Astrocyte (in vitro differentiated cells and primary cell): ENCODE measurements at places on chromosomes 12 and 14.
A peak's percentile ranks its signal among the peaks of the same experiment; 100 is the strongest.

- no peaks in the 10 kb centered on the region for H3K27me3 ChIP-seq
- peaks cover 3% of the 10 kb centered on the region for H3K4me1 ChIP-seq
- no peak overlapping the region for H3K27ac ChIP-seq
- no peak for DNase-seq
- H3K4me3 ChIP-seq: no peak overlapping the region
These were observed 77.1 kb downstream of the PLEKHG7 start for GRCh38 chr12:92779902-92780301.

GRCh38 chr12:131106349-131106941 is 152.7 kb downstream of the ADGRD1 start:
- no peaks in the 10 kb centered on the region for H3K4me1 ChIP-seq
- no peaks in the 10 kb centered on the region for H3K36me3 ChIP-seq
- DNase-seq: no peak
- no peak overlapping the region for H3K27ac ChIP-seq

GRCh38 chr14:90568405-90568804 is 171.6 kb downstream of the CALM1 start:
- H3K4me1 ChIP-seq: no peaks in the 10 kb centered on the region
- H3K27me3 ChIP-seq: no peaks in the 10 kb centered on the region
- no peaks in the 10 kb centered on the region for H3K36me3 ChIP-seq
- no peak overlapping the region for H3K27ac ChIP-seq
- no peak for DNase-seq

- no peak overlapping the region for H3K27ac ChIP-seq
- H3K4me3 ChIP-seq: no peak overlapping the region
- H3K36me3 ChIP-seq: no peaks in the 10 kb centered on the region
- H3K27me3 ChIP-seq: no peaks in the 10 kb centered on the region
These were observed 68.6 kb downstream of the RESF1 start for GRCh38 chr12:32027684-32028365.

GRCh38 chr14:95527387-95528002 is 7.4 kb upstream of the GLRX5 start:
- H3K36me3 ChIP-seq: no peaks in the 10 kb centered on the region
- H3K4me3 ChIP-seq: no peak overlapping the region
- peak overlapping the region; percentile 44 for H3K27ac ChIP-seq
- no peaks in the 10 kb centered on the region for H3K27me3 ChIP-seq
- H3K4me1 ChIP-seq: peaks cover 58% of the 10 kb centered on the region

GRCh38 chr12:107091381-107091780 is 2.0 kb downstream of the CRY1 start:
- H3K27me3 ChIP-seq: no peaks in the 10 kb centered on the region
- H3K36me3 ChIP-seq: no peaks in the 10 kb centered on the region
- H3K4me3 ChIP-seq: peak overlapping the region; percentile 79
- DNase-seq: peak; percentile 80
- H3K4me1 ChIP-seq: peaks cover 20% of the 10 kb centered on the region
- H3K27ac ChIP-seq: peak overlapping the region; percentile 97

DNA sequence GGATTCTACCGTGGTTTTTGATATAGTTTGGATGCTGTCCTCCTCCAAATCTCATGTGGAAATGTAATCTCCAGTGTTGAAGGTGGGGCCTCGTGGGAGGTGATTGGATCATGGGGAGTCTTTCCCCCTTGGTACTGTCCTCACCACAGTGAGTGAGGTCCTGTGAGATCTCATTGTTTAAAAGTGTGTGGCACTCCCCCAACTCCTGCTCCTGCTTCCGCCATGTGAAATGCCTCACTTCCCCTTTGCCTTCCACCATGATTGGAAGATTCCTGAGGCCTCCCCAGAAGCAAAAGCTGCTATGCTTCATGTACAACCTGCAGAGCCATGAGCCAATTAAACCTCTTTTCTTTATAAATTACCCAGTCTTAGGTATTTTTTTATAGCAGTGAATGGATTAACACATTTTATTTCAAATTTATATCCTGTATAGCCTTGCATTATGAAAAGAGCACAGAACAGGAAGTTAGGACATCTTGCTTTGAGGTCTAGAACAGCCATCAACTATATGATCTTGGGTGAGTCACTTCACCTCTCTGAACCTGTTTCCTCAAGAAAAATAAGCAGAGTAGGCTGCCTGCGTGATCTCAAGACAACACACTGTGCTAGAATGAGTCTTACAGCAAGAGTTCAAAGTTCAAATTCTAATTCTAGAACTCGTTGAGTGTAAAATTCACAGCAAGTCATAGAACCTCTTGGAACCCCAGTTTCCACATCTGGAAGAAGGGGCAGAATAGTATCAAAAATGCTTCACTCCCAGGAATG is 160.9 kb upstream of the EEA1 start:
- peaks cover 28% of the 10 kb centered on the region for H3K4me1 ChIP-seq
- no peaks in the 10 kb centered on the region for H3K36me3 ChIP-seq
- H3K27ac ChIP-seq: peak overlapping the region; percentile 78
- peak; percentile 90 for DNase-seq

GRCh38 chr12:115873451-115874082 is 403.9 kb downstream of the MED13L start:
- H3K4me3 ChIP-seq: no peak overlapping the region
- no peak overlapping the region for H3K27ac ChIP-seq
- H3K27me3 ChIP-seq: peaks cover 3% of the 10 kb centered on the region

- H3K27me3 ChIP-seq: peaks cover 2% of the 10 kb centered on the region
- H3K4me1 ChIP-seq: no peaks in the 10 kb centered on the region
- no peaks in the 10 kb centered on the region for H3K36me3 ChIP-seq
- no peak overlapping the region for H3K4me3 ChIP-seq
- H3K27ac ChIP-seq: no peak overlapping the region
These were observed 17.9 kb upstream of the NFYB start for GRCh38 chr12:104155711-104156555.

GRCh38 chr14:24310646-24311604 is at the start of gene LTB4R:
LTB4R (plus strand) TSS chr14:24311502; CDS start chr14:24315652, 4,150 bp downstream.
- peaks cover 16% of the 10 kb centered on the region for H3K4me1 ChIP-seq
- DNase-seq: peak; percentile 72
- peaks cover 8% of the 10 kb centered on the region for H3K36me3 ChIP-seq
- H3K27me3 ChIP-seq: peaks cover 12% of the 10 kb centered on the region
- H3K27ac ChIP-seq: no peak within 1 kb of the TSS

- no peak for DNase-seq
- no peaks in the 10 kb centered on the region for H3K36me3 ChIP-seq
- no peaks in the 10 kb centered on the region for H3K27me3 ChIP-seq
- no peak overlapping the region for H3K4me3 ChIP-seq
- no peaks in the 10 kb centered on the region for H3K4me1 ChIP-seq
- H3K27ac ChIP-seq: no peak overlapping the region
These were observed 19.9 kb downstream of the POU6F1 start for GRCh38 chr12:51197736-51198567.

DNA sequence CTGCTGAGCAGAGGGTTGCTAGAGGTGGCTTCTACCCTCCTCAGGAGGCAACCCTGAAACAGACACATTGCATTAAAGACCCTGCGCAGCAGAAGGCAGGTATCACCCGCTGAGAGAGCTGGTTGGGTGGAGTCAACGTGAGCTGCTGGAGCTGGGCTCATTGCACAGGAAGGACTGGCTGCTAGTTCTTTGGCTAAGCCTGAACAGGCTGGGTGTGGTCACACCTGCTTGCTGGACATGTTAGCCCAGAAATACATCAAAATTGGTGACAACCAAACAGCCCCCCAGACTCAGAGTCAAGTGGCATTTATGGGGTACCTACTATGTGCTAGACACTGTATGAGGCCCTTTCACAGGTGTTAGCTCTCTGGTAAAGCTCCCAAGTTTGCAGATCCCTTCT is 33.8 kb upstream of the IRF2BPL start:
- peaks cover 12% of the 10 kb centered on the region for H3K4me1 ChIP-seq
- H3K36me3 ChIP-seq: no peaks in the 10 kb centered on the region
- no peak for DNase-seq

- no peak for DNase-seq
- no peak overlapping the region for H3K27ac ChIP-seq
- no peak overlapping the region for H3K4me3 ChIP-seq
- H3K27me3 ChIP-seq: no peaks in the 10 kb centered on the region
- H3K36me3 ChIP-seq: no peaks in the 10 kb centered on the region
These were observed 34.9 kb downstream of the SYNE3 start for GRCh38 chr14:95481391-95482022.

DNA sequence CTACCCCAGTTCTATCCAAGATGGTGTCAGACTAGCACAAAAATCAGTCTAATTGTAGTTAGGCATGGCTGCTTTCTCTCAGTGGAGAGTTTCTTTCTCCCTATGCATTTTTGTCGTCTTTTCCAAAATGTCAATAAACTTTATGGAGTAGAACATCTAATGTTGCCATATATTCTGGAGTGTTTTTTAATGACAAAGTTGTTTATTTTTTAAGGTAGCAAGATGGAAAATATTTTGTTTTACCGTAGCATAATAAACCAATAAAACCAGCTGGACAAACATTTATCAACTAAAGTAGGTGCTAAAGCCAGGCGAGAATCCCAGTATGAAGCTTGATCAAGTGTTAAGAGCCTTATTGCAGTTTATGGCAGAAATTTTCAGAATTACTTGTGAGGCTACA is 146.3 kb downstream of the TMTC2 start:
- no peaks in the 10 kb centered on the region for H3K36me3 ChIP-seq
- H3K27me3 ChIP-seq: no peaks in the 10 kb centered on the region
- peaks cover 6% of the 10 kb centered on the region for H3K4me1 ChIP-seq
- no peak overlapping the region for H3K4me3 ChIP-seq
- DNase-seq: no peak

GRCh38 chr12:19647806-19648556 is 208.7 kb downstream of the AEBP2 start:
- H3K4me1 ChIP-seq: no peaks in the 10 kb centered on the region
- no peaks in the 10 kb centered on the region for H3K36me3 ChIP-seq
- DNase-seq: no peak
- H3K27ac ChIP-seq: no peak overlapping the region

DNA sequence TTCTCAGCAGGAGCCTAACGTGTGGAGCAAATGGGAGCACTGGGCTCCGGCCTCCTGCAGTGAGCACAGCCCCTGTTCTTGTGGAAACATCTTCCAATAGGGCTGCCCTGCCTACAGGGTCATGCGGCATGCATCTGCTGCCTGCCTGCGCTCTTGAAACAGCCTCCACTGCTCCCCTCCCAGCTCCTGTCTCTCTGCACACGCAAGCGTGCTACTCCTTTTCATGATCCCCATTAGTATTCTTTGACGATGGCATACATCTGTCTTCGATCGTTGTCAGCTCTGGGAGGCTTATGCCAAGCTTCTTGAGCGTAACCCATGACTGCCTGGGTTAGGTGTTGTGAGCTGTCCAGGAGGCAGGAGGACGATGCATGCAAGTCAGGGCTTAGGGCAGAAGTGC is 23.1 kb downstream of the NTF3 start:
- H3K4me3 ChIP-seq: no peak overlapping the region
- H3K27me3 ChIP-seq: no peaks in the 10 kb centered on the region
- H3K36me3 ChIP-seq: no peaks in the 10 kb centered on the region
- H3K27ac ChIP-seq: no peak overlapping the region
